HepG2 (cell line): ENCODE measurements at places on chromosomes 5 and 9. TPM values are rescaled to one million over a fixed set of nuclear protein-coding genes. Genes with fewer than 3 reads are reported as not detected.

Gene PCDHGA4
- total RNA-seq: 0.15 and 0.58 TPM in 2 replicates

GRCh38 chr5:168328814-168329213, 37.4 kb downstream of the WWC1 start:
- peak; percentile 70 for DNase-seq

DNA sequence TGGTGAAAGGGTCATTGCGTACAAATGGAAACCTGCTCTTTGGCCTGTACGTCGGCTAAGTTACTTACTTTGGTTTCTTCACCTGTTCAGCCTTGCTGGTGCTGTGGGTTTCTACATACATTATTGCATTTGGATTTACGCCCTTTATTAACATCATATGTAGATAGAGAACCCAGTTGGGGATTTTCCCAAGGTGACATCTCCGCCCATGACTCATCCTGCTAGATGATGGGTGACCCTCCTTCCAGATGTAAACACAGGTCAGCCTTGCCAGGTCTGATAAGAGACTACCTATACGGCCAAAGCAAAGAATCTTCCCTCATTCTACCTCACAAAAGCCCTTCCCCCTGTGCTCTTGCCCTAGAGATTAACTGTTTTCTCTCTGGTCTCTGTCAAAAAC, 360.9 kb downstream of the KDM4C start:
- DNase-seq: no peak

DNA sequence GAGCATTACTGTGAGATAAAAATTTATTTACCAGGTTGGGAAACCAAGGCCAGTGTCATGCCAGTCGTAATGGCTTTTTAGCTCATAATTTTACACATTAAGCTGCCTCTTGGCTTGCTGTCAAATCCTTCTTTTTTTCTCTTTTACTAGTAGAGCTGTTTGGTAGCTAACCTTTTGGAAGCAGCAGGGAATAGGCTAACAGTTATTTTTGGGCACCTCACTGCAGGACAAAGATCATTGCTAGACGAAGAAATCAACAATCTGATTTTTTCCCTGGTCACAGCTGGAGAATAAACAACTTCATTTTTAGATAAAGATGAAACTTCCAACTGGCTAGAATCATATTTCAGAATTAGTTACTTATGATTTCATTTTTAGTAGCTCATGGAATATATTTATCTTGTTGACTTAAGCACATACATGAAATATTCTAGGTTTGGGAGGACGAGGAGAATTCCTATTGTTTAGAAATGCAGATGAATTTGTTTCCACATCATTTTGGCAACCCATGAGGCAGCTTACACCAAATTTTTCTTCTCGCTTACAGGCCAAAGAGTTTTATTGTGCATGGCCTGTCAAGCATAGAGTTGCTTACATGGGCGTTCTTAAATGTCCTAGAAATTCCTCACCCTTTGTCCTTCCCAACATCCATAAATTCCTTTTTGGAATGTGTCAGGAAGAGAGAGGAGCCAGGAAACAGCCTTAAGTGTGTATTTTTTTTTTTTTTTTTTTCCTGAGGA, 19.6 kb downstream of the TNC start:
- no peak for DNase-seq
